ENCODE measurements at places on chromosomes 6 and 20.

DNA sequence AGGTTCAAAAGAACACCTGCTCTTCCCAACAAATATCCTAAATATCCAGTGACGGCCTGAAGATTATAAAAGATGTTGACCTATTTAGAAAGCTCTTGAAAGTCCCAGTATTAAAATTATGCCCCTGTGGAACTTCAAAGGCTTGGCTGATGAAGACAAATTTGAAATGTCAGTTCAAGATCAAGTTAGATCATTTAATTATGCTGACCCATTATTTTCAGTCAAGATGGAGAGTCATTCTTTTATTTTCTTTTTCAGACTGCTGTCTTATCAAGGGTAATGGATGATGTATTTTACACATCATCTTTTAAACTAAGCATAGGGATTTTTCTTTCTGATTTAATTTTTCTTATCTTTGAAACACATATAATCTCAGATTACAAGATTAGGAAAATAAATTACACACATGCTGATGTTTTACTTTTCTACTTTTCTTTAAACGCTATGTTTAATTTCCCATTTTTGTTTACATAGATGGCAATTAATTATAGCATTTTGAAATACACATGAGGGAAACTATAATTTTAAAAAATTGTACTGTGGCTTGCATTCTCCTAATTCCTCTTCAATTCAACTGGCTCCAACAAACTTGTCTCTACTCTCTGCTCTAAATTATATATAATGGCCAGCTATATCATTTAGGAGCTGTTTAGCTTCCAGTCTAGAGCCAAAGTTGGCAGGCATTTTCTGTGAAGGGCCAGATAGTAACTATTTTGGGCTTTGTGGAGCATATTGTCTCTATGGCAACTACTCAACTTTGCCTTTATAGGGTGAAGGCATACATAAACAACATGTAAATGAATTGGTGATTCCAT lies 123.7 kb downstream of the RCAN2 start:
- no peak for DNase-seq

DNA sequence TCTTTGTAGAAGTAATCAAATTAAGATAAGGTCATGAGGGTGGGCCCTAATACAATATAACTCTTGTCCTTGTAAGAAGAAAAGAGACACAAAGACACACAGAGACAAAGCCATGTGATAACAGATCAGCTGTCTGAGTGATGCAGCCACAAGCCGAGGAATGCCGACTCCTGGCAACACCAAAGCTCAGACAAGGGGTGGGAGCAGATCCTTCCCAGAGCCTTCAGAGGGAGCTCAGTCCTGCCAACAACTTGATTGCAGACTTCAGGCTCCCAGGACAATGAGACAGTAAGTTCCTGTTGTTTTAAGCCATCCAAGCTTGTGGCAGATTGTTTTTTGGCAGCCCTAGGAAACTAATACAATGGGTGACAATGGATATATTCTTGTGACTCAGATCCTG lies 325.0 kb upstream of the AGPAT4 start:
- no peak for DNase-seq

GRCh38 chr20:9011121-9011520 lies 57.8 kb upstream of the PLCB4 start:
- DNase-seq: no peak

DNA sequence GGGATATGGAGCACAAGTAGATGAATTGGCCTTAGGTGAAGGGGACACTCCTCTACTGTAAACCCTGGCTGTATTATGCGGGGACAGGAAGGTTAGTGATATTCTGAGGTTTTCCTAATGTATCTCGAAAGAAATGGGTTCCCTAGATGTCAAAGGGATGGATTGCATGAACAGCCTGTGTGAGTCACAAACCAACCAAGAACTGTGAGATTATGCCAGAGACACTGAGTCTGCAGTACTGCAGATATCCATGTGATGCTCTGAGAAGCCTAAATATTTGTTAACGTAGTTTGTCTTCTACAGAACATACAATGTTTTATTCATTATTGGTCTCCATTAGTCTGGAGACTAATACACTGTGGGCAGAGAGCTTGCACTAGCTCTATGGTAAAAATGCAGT lies 182.2 kb downstream of the AKAP7 start:
- DNase-seq: no peak

- no peak for DNase-seq
Measured at GRCh38 chr6:42407379-42407778, 44.3 kb downstream of the TRERF1 start.

- DNase-seq: no peak
Measured at GRCh38 chr6:124466949-124467348, 495.3 kb upstream of the RNF217 start.

DNA sequence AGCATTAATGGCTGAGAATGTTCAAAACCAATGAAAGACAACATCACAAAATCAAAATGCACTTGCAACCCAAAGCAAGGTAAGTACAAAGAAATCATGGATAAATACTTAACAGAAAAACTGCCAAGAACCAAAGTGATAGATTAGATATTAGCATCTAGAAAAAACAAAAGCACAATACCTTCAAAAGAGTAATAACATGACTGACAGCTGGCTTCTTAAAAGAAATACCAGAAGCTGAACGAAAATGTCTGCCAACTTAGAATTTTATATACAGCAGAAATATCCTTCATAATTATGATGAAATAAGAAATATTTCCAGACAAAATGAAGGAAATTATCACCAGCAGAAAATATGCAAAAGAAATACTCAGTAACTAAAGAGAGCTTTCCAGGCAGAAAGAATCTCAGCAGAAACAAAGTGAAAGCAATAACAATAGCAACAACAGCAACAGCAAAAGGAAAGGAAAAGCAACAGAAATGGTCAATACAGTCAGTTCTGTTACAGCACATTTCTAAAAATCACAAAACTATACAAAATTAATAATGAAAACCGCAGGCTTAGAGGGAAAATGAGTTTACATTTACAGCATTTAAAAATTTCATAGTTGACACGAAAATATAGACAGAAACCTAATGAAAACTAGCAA lies 121.5 kb upstream of the MAN1A1 start:
- DNase-seq: no peak

- DNase-seq: no peak
Measured at GRCh38 chr6:827431-827830, 134.5 kb upstream of the EXOC2 start.

DNA sequence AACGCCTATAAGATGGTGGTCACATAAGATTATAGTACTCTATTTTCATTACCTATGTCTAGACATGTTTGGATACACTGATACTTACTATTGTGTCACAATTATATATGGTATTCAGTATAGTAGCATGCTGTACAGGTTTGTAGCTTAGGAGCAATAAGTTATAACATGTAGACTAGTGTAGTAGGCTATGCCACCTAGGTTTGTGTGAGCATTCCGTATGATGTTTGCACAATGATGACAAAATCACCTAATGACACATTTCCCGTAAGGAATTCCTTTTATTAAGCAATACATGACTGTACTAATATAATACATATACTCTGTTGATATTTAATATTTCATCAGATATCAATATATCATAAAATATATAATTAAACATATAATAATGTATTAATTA lies 540.7 kb downstream of the BMP2 start:
- no peak for DNase-seq

GRCh38 chr6:17998003-17998402 lies 10.6 kb upstream of the KIF13A start:
- DNase-seq: no peak

- no peak for DNase-seq
Measured at GRCh38 chr6:164870164-164870563, 439.2 kb downstream of the C6orf118 start.

Measured in stimulated activated CD4-positive, alpha-beta T cell treated with anti-CD3 and anti-CD28 coated beads, Interleukin-15, amount 100 ng/mL, for 1 hour (primary cell).